ENCODE measurements at places on chromosomes 3 and 15.

GRCh38 chr3:89332386-89332785 lies 225.0 kb downstream of the EPHA3 start:
- DNase-seq: no peak

DNA sequence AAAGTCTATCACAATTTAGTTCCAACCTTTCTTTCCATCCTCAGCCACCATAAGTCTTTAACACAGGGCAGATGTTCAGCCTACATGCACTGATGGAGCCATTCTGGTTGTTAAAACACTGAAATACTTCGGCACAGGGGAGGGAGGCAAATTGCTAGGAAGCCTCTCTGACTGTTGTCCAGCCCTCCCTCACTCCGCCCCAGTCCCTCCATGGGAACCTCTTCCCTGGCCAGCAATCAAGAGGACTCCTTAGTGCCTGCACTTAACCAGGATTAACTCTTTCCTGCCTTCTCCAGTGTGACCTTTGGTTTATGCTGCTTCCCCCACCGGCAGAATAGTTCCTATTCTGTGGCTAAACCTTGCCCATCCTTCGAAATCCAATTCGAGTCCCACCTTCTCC lies 47.0 kb upstream of the USP3 start:
- no peak for DNase-seq

GRCh38 chr3:113878403-113878802 lies 39.8 kb downstream of the GRAMD1C start:
- DNase-seq: no peak

DNA sequence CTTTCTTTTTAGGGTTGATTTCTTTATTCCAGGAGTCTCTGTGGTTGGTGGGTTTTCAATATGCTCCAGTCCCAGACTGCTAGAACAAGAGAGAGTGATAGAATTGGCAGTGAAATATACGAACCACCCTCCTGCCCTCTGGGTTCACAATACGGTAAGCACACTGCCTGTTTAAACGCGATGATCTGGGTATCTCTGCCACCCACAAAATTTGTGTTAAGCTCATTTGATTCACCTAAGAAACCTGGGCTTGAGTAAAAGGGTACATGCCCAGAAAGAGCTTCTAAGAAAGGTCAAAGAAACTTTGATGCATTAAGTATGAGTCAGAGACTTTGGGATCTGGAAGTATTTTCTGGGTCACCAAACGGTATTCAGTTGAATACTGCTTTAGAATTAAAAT lies 29.8 kb downstream of the OXNAD1 start:
- DNase-seq: no peak

DNA sequence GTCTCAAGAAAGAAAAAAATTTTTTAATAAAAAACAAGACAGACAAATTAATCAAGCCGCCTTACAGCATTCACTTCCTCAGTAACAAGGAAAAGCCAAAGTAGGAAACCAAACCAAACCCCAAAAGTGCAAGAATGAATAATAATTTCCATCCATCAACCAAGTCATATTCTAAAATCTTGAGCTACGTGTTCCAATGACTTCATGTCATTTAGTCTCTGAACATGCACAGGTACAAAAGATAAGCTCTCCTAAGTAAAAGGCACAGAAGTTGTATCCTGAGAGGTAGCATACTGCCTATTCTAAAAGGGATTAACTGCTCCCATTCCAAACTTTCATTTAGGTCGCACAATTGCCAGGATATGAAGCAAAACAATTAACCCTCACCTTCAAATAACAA lies 29.7 kb downstream of the SLC4A7 start:
- DNase-seq: no peak

DNA sequence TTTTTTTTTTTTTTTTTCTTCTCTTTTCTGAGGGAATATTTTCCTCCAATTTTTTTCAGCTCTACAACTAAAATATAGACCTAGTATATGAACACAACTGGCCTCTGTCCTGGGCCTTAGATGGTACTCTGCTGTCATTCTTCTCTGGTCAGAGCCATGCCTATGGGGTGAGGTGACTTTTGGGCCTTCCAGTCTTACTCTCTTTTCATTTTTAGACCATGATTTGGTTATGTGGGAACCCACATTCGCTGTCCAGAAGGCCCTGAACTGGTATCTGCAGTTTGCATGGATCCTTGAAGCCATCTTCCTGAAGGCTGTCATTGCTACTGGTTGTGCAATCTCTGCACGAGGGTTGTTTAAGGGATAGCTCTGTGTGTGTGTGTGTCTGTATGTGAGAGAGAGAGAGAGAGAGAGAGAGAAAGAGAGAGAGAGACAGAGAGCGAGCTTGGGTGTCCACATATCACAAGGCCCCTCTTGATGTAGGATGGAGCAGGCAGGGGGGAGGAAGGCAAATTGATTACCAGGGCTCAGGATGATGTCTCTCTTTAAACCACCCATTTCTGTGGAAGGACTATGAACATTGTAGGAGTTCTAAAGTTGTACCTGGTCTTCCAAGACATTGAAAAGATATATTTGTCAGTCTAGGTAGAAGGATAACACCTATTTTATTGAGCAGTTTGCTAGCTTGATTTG lies 6.9 kb downstream of the TGFBR2 start:
- DNase-seq: no peak

DNA sequence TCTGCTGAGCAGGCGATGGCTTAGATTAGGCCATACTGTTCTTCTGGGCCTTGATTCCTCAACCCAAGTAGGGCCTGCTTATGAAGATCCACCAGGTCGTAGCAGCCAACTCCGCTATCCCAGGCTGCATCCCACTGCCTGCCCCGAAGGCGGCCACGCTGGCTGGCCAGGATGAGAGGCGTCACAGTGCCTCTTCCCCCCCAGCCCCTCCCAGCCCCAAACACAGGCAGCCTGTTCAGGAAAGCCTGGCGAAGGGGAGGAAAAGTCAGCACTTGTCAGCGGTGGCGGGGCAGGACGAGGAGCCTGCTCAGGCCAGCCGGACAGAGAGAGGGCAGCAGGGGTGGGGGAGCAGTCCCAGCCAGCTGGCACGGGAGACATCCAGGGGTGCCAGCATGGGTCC lies 11.2 kb downstream of the PTH1R start:
- no peak for DNase-seq

- DNase-seq: no peak
Measured at GRCh38 chr15:55917881-55918296, 75.5 kb downstream of the NEDD4 start.

GRCh38 chr3:53772562-53772961 lies 73.7 kb downstream of the CHDH start:
- DNase-seq: no peak

- DNase-seq: no peak
Measured at GRCh38 chr3:184786280-184786941, 25.6 kb upstream of the VPS8 start.

GRCh38 chr3:43087249-43087776 lies 18.6 kb downstream of the POMGNT2 start:
- no peak for DNase-seq

DNA sequence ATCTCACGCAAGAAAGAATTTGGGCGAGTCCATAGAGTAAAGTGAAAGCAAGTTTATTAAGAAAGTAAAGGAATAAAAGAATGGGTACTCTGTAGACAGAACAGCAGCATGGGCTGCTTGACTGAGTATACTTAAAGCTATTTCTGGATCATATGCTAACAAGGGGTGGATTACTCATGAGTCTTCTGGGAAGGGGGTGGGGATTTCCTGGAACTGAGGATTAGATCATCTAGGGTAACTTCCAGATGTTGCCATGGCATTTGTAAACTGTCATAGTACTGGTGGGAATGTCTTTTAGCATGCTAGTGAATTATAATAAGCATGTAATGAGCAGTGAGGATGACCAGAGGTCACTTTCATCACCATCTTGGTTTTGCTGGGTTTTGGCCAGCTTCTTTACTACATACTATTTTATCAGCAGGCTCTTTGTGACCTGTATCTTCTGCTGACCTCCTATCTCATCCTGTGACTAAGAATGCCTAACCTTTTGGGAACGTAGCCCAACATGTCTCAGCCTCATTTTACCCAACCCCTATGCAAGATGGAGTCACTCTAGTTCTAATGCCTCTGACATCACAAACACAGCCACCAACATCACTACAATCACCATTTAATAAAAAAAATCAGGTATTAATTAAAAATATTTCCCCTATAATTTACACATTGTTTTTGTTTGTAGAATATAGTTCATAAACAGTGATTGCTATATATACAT lies 890.7 kb upstream of the EPHA6 start:
- DNase-seq: no peak

DNA sequence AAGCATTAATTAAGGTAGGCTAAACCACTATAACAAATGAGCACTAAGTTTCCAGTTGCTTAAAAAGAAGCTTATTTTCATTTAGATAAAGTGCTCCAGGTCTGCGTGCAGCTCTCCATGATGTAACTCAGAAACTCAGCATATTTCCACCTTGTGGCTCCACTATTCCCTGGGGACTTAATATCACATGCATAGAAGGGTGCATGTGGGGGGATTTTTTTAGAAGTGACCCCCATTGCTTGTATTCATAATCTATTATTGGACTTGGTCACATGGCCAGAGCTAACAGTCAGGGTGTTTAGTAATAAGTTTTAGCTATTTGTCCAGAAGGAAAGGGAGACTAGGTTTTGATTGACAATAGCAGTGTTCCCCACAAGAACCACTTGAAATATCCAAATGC lies 86.8 kb downstream of the TMCO5A start:
- DNase-seq: no peak

DNA sequence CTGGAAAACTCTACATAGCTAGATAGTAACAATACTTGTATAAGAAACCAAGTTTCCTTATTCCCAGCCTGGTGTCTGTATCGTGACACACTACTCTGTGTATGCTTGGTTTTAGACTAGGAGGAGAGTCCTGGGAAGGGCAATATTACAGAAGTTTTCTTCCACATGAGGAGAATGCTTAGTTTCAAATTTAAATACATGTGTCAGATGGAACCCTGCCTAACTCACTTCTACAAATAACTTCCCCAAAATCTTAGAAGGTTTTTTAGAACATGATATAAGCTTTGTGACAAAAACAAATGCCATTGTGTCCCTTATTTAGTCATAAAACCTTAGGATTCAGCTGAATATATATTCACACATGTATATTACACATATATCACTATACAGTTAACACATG lies 7.2 kb upstream of the IL20RB start:
- DNase-seq: no peak

GRCh38 chr3:187651282-187651681 lies 18.9 kb downstream of the SST start:
- DNase-seq: no peak

GRCh38 chr3:129224984-129225393 lies 24.4 kb upstream of the COPG1 start:
- no peak for DNase-seq

GRCh38 chr3:12465836-12466225 lies 18.4 kb upstream of the TSEN2 start:
- no peak for DNase-seq

- no peak for DNase-seq
Measured at GRCh38 chr3:187870360-187871203, 125.3 kb upstream of the BCL6 start.

- no peak for DNase-seq
Measured at GRCh38 chr3:31305340-31305739, 227.4 kb upstream of the STT3B start.
